ENCODE measurements at places on chromosomes 11 and 22. TPM values are rescaled to one million over a fixed set of nuclear protein-coding genes. Genes with fewer than 3 reads are reported as not detected.

GRCh38 chr11:85827748-85828639 is 17.1 kb upstream of the SYTL2 start:
- peak; percentile 56 for DNase-seq

DNA sequence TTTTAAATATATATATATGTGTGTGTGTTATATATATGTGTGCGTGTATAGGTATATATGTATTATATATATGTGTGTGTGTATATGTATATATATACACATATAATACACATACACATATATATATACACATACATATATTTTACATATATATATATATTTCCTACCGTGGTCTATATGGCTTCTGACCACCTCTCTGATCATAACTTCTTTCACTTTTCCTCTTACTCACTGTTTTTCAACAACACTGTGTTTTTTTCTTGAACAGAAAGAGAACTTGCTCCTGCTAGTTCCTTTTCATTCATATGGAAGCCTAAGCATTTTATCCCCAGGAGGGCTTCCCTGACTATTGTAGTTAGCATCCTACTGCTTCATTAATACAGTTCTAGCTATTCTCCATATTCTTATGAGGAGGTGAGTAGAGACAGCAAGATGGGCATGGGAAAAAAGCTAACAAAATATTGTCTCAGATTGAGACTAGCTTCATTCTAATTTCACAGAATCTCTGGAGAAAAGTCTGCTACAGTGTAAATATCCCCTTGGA is 38.5 kb upstream of the CTSC start:
- no peak for DNase-seq

LARGE2 gene
- not detected for total RNA-seq

GRCh38 chr11:119506436-119506835 is 83.5 kb upstream of the THY1 start:
- no peak for DNase-seq

DNA sequence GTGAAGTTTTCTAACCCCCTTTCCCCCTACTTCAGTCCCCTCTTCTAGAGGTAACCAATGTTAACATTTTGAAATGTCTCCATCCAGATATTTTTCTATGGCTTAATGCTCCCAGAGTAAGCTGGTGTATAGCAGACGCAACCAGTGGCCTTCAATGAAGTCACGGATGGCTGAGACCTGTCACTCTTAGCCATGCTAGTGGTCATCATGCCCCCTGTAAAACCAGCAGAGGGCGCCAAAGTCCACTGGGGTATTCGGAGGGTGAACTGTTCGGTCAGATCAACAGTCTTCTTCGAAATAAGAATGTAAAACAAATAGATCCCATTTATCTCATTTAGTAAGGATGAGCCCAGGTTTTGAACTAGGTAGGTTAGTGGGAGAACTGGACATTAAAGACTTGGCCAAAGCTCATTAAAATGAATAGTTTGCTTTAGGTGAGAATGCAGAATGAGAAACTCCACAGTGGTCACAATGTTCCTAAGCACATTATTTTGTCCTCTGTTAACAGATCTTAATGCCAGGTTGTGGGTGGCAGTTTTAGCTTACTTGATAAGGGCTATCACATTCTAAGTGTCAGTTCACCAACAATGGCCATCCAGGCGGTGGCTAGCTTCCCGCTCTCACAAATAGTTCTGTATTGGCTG is 8.6 kb upstream of the MMP8 start:
- DNase-seq = peak; percentile 6

PDGFB gene
- 37.3 TPM for total RNA-seq

DNA sequence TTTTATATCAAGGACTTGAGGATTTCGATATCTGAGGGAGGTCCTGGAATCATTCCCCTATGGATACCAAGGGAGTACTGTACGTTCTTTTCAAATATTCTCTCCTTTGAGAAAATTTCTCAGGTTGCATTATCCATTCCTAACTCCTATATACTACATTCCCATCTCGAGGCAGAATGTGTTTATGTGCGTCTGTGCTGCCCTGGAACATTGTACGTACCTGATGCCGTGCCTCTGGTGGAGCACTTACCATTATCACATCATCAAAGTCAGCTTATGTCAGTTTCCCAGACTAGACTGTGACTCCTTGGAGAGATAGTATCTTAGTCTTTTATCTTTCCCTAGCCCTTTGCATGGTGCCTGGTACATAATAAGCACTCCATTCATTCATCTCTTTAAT is 21.7 kb downstream of the UBASH3B start:
- no peak for DNase-seq

DNA sequence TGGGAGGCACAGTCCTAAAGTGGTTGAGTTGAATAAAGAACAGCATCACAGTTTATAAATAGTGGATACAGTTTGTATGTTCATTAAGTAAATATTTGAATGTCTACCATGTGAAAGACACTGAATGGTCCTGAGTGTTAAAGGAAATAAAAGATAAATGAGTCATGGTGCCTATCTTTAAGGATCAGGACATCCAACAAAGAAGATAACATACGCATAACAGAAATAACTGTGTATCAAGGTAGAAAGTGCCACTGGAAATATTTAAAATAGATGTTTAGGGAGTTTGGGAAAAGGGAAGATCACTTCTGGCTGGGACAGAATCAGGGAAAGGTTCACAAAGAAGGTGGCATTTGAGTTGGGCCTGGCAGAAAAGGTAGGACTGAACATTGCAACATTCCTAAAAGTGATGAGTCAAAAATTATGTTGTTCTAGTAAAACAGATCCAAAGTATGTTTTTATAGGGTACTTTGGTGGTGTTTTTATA is 41.5 kb downstream of the CSTPP1 start:
- DNase-seq = peak; percentile 16

BBS1 gene
- total RNA-seq = 28.0 TPM

DNA sequence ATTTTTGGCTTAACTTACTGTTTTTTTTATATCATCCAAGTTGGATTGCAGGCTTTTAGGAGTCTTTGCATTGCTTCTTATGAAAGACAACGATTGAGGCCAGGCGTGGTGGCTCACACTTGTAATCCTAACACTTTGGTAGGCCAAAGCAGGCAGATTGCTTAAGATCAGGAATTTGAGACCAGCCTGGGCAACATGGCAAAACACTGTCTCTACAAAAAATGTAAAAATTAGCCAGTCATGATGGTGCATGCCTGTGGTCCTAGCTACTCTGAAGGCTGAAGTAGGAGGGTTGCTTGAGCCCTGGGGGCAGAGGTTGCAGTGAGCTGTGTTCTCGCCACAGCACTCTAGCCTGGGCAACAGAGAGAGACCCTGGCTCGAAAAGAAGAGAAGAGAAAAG is 56.6 kb downstream of the BID start:
- DNase-seq = no peak

DNA sequence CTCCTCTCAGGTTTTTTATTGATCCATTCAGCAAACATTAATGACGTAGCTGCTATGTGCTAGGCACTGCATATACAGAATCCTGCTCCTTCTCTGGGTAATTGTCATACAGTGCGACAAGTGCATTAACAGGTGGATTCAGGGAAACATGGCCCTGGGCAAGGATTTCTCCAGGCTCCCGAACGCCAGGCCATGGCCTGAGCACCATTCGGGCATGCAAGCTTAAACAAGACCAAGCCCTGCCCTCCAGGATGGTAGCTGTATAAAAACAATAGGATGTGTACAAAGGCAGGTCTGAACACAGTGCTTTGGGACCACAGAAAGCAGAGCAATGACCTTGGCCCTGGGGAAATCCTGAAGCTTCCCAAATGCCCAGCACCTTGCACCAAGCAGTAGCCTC is 9.1 kb upstream of the SYT7 start:
- no peak for DNase-seq

DNA sequence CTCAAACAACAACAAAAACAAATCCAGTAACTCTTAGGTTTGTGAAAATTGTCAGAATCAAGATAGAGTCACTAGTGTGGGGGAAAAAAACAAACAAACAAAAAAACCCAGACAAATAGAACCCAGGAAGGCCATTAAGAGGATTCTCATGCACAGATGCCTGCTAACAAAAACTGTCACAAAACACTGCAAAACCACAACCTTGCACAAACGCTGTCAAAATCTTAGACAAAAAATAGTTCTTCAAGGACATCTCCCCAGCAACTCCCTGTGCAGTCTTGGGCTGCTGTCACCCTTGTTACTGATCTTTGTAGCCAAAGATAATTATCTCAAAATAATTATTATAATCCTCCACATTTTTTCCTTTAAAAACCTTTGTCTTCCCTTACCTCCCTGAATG is 4.6 kb upstream of the ZBED5 start:
- DNase-seq = no peak

NXPE4 gene
- not detected for total RNA-seq

DNA sequence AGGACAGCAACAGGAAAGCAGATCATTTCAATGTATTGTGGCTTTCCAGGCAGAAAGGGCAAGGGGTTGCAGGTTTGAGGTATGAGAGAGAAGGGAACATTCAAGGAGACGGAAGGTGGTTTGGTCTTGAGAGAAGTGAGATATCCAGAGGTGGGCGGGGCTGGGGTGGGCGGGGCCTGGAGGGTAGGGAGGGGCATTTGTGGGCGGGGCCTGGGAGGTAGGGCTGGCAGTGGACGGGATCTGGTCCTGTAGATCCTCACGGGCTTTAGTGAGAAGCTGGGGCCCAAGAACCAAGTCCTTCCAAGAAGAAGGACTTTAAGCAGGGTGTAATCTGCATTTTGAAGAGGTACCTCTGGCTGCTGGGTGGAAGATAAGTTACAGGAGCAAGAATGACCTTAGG is 199.2 kb downstream of the MN1 start:
- no peak for DNase-seq

- peak; percentile 74 for DNase-seq
These were observed 1.4 kb downstream of the XBP1 start for GRCh38 chr22:28798810-28799605.

DNA sequence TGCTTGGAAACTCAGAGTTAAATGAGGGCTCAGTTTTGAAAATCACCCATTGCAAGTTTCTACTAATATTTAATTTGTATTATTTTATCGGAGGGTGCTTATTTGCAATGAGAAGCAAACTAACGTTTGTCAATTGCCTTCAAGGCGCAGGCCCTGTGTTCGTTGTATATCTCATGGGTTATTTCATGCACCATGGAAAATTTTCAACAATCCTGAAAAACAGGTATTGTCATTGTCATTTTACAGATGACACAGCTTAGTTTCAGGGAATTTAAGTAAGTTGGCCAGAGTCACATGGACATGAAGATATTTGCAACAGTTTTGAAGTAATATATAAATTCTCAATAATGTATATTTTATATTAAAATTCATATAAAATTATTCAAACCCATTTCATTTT is 157.7 kb upstream of the MTMR2 start:
- DNase-seq = no peak

- DNase-seq = no peak
These were observed 77.1 kb downstream of the MIAT start for GRCh38 chr22:26734339-26735018.

DNA sequence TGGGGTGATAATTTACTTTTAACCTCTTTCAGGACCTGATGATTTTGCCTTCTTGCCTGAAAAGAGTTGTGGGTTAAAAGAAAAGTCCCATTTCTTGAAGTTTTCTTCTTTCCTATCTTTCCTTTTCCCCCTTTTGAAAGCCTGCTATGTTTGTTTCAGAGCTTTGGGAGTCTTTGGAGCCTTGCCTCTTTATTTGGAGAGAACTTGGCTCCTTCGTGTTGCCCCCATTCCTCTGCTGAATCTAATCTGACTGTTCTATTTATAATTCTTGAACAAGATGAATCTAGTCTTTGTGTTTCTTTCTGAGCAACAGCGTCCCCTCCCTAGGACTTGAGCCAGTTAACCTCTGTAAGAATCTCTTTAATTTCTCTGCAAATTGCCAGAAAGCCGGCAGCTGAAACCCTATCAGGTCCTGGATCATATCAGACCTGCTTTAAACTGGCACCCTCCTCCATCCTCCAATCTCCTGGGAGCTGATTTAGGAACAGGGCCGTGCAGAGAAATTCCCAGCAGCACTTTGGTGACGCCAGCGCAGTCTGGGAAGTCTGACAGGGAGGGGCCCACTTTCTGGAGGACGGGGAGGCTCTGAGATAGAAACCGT is 289.1 kb upstream of the SORL1-AS1 start:
- no peak for DNase-seq

GRCh38 chr11:125572916-125573315 is 3.6 kb downstream of the EI24 start:
- DNase-seq = no peak

GRCh38 chr11:108624196-108624925 is 30.8 kb upstream of the EXPH5 start:
- DNase-seq = no peak

- DNase-seq = no peak
These were observed 133.9 kb downstream of the FANCF start for GRCh38 chr11:22491555-22492225.

- DNase-seq = peak; percentile 90
These were observed 1.0 kb upstream of the PPP6R2 start for GRCh38 chr22:50341977-50342650.

GRCh38 chr22:28464127-28464526 is 215.5 kb downstream of the TTC28 start:
- peak; percentile 14 for DNase-seq

DNA sequence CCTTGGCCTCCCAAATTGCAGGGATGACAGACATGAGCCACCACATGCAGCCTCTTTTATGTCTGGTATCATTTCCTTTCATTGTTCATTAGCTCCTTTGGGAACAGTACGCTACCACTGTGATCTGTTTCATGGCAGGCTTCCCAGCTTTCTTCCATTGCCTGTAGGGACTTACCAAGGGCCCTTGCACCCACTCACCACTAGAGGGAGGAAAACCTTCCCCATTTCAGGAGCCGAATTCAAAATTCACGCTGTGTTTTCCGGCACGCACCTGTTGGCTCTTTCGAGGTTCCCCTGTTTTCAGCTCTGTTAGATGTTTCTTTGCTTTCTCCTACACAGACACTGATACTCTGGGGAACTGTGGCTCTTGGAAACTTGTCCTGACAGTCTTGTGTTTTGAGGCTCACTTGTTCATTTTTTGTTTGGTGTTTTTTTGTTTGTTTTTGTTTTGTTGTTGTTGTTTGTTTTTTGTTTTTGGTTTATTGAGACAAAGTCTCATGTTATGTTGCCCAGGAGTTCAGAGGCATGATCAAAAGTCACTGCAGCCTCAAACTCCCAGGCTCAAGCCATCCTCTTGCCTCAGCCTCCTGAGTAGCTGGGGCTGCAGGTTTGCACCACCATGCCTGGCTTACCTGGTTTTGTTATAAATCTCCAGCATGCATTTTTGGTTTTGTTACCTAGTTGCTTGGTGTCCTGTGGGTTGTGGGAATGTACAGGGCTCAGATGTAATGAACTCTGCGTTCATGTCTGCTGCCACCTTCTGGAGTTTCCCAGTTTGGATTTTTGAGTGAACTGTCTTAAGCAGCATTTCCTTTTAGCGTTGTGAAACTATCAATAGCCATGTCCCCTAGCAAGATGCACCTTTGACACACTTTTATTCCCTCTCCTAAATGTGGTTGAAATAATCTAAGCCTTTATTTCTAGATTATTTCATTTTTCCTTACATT is 2.3 kb downstream of the KRTAP5-11 start:
- DNase-seq = peak; percentile 44

Measured in Caki2 (cell line).